ENCODE measurements at places on chromosomes 16 and 17.

GRCh38 chr16:88917146-88917914, 50.9 kb upstream of the PABPN1L start:
- no peak for DNase-seq

DNA sequence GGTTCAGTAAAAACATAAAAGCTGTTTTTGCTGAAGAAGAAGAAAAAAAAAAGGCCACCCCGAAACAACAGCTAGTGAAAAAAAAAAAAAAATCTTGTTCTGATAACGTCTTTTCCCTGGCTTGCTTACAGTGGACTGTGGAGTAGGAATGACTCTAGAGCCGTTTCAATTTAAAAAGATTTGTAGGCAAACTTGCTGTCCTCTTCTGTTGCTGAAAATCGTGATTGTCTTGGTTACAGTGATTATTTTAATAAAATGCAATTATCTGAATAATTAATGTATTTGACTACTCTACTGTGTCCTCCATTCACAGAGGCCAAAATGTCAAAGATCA, 190.6 kb upstream of the TBX2 start:
- no peak for DNase-seq

DNA sequence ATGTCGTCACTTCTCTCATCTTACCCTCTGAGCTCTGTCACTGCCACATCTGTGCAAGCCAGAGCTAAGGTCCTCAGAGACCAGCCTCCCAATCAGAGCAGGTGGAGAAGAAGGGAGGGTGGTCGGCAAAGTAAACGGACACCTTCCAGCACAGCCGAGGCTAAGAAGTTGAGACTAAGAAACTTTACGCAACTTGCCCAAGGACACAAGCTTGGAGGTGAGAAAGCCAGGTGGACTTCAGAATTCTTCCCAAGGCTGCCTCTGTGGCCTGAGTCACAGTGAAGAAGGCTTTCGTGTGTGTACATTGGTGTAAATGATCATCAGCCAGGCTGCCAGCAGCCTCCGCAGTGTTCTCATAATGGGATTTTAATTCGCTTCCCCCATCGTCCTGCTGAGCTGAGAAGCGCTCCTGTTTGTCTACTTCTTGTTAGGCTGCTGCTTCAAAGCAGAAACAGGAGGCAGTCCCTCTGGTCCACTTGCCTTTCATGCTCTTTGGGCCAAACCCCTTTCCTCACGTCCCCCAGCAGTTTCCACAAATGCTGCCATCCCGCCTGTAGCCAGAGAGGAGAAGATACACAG, 125.0 kb upstream of the RPL38 start:
- DNase-seq: no peak

GRCh38 chr16:4094127-4094773, 22.0 kb downstream of the ADCY9 start:
- no peak for DNase-seq

- no peak for DNase-seq
These were observed 177.1 kb upstream of the WSCD1 start for GRCh38 chr17:5892921-5893675.

GRCh38 chr17:37820313-37820994, 75.6 kb upstream of the HNF1B start:
- DNase-seq: no peak

DNA sequence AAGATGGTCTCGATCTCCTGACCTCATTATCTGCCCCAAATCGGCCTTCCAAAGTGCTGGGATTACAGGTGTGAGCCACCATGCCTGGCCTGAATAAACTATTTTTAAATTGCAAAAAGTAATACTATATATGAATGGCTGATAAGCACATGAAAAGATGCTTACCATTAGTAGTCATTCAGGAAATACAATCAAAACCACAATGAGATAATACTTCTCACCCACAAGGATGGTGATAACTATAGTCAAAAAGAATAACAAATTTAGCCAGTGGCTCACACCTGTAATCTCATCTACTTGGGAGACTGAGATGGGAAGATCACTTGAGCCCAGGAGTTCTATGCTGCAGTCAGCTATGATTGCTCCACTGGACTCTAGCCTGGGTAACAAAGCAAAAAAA, 2.4 kb upstream of the TACO1 start:
- DNase-seq: no peak

GRCh38 chr17:8806926-8807550, 7.9 kb upstream of the MFSD6L start:
- no peak for DNase-seq

DNA sequence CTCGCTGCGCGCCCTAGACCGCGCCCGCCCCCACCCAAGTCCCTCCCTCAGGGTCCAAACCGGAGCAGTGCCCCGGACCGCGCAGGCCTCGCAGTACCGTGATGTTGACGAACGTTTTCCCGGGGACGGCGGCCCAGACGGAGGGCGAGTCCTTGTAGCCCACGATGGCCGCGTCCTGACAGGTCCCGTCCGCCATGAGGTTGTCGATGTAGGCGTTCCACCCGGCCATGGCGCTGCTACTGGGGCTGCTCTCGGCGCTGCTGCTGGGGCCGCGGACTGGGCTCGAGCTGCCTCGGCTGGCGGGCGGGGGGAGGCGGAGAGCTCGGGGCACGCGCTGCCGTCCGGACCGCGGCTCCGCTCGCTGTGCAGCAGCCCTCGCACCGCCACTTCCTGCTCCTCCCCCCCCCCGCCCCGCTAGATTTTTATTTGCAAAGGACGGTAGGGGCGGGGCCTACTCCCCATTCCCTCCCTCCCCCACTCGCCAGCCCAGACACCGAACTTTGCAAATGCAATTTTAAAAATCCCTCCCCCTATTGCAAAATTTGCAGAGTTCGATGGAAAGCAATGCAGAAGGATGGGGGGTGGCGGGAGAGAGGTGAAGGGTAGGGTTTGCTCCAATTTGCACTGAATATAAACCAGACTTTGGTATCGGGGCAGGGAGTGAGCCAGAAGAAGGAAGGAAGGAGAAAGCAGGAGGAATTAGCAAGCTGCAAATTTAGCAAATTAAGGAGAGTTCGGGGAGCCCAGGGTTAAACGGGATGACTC, at the start of gene PFN1:
TSS of gene PFN1 (minus strand) at position 365 of the 765 bp plus-strand sequence. CDS start at position 229, 136 bp downstream.
- DNase-seq: peak; percentile 94

- DNase-seq: peak; percentile 73
These were observed 110.9 kb downstream of the XYLT1 start for GRCh38 chr16:17359788-17360390.

DNA sequence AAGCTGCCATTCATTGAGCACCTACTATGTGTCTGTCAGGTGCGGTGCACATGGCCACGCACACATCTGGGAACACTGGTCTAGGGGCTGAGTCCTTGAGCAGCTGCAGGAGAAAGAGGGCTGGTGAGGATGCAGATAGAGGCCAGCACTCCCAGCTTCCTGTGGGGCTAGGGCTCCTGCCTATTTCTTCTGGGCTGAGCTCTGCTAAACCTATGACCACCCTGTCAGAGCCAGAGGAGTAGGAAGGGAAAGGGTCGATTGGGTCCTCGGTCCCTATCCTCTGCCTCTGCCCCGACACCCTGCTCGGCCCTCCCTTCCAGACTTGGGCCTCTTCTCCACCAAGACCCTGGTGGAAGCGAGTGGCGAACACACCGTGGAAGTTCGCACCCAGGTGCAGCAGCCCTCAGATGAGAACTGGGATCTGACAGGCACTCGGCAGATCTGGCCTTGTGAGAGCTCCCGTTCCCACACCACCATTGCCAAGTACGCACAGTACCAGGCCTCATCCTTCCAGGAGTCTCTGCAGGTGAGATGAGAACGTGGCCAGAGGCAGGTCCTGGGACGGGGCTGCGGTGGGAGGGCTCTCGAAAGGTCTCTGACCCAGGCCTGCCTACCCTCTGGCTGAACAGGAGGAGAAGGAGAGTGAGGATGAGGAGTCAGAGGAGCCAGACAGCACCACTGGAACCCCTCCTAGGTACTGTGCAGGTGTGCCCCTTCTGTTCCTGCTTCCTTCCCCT, 4.0 kb upstream of the TMEM88 start:
- DNase-seq: no peak

- peak; percentile 44 for DNase-seq
These were observed 937.7 kb downstream of the CDH11 start for GRCh38 chr16:64184156-64184555.

DNA sequence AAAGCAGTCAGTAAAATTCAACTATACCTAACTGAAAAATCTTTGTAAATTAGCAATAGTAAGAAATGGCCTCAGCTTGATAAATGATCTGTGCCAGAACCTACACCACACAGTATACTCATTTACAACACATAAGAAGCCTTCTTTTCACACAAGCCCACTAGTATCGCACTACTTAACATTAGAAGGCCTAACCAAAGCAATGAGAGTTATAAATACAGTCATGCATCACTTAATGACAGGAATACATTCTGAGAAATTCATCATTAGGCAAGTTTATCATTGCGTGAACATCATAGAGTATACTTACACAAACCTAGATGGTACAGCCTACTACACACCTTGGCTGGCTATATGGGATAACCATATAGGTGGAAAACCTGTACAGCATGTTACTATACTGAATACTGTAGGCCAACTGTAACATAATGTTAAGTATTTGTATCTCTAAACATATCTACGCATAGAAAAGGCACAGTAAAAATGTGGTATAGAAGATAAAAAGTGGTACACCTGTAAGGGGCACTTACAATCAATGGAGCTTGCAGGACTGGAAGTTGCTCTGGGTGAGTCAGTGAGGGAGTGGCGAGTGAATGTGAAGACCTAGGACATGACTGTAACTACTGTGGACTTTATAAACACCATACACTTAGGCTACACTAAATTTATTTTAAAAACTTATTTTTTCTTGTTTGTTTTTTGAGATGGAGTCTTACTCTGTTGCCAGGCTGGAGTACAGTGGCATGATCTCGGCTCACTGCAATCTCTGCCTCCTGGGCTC, 126.5 kb upstream of the CORO6 start:
- no peak for DNase-seq

GRCh38 chr17:69962436-69962995, 112.5 kb upstream of the KCNJ16 start:
- DNase-seq: no peak

- peak; percentile 34 for DNase-seq
These were observed at the start of gene FAM20A for GRCh38 chr17:68600931-68601564. TSS of gene FAM20A (minus strand) at chr17:68601367. CDS start at chr17:68600666, 701 bp downstream.

DNA sequence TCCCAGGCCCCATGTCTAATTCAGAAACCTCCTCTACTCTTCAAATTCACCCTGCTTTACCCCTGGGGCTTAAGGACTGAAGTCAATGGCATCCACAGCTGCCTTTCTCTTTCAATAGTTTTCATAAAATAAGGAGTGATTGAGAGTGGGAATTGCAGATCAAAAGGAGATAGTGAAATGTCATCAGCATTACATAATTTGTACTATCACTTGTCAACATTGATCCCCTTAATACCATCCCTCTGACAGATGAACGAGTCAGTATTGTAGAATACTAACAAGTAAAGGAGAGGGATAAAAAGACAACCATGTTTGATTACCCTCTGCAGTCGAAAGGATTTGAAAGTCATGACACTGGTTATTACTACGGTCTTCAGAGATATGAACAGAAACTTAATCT, 212.4 kb downstream of the TMEM114 start:
- DNase-seq: no peak

- DNase-seq: no peak
These were observed 119.8 kb upstream of the CDC42EP4 start for GRCh38 chr17:73431401-73432205.

- no peak for DNase-seq
These were observed 29.6 kb downstream of the TNRC6A start for GRCh38 chr16:24759006-24759405.

Measured in AG10803 (cell line).